ENCODE measurements at places on chromosomes 13 and 19. TPM values are rescaled to one million over a fixed set of nuclear protein-coding genes. Genes with fewer than 3 reads are reported as not detected.
A peak's percentile ranks its signal among the peaks of the same experiment; 100 is the strongest.

GRCh38 chr13:112759053-112759452 is 69.2 kb downstream of the ATP11A start:
- H3K4me3 ChIP-seq: no peak overlapping the region
- H3K27ac ChIP-seq: no peak overlapping the region
- DNase-seq: peak; percentile 27
- no peaks in the 10 kb centered on the region for H3K4me1 ChIP-seq

Gene SPTBN4
- total RNA-seq: 1.9 TPM

DNA sequence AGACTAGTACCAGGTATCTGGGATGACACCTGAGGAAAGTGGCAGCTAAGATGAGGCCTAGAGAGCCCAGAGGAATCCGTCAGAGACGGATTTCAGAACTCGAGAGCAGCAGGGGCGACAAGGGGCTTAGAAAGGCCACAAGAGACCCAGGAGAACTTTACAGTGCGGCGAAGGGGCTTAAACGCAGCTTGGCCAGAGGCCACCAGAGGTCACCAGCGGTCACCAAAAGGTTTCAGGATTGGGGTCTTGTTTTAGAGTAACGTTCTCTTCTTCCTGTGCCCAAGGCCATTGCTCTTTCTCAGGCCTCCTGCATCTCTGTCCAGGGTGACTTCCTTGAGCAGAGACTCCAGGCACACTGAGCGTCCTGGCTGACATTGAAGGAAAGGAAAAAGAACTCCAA is 2.2 kb downstream of the ZSCAN22 start:
- H3K27ac ChIP-seq: no peak overlapping the region
- peaks cover 24% of the 10 kb centered on the region for H3K4me1 ChIP-seq
- H3K4me3 ChIP-seq: no peak overlapping the region
- no peaks in the 10 kb centered on the region for H3K27me3 ChIP-seq

- peak; percentile 72 for DNase-seq
- H3K27ac ChIP-seq: peak overlapping the region; percentile 60
- no peaks in the 10 kb centered on the region for H3K4me1 ChIP-seq
- no peaks in the 10 kb centered on the region for H3K27me3 ChIP-seq
- H3K4me3 ChIP-seq: no peak overlapping the region
- H3K36me3 ChIP-seq: no peaks in the 10 kb centered on the region
Observed at GRCh38 chr13:41465241-41465847, 8.0 kb downstream of the RGCC start.

Gene TEX26
- not detected for total RNA-seq

Gene TNFSF13B
- total RNA-seq: 1.1 TPM

GRCh38 chr19:56477429-56478338 is 539 bp upstream of the ZNF667 start:
- H3K36me3 ChIP-seq: no peaks in the 10 kb centered on the region
- H3K27ac ChIP-seq: peak overlapping the region; percentile 83
- peak overlapping the region; percentile 87 for H3K4me3 ChIP-seq
- H3K4me1 ChIP-seq: no peaks in the 10 kb centered on the region
- no peaks in the 10 kb centered on the region for H3K27me3 ChIP-seq

- no peaks in the 10 kb centered on the region for H3K36me3 ChIP-seq
- H3K27me3 ChIP-seq: peaks cover 5% of the 10 kb centered on the region
- DNase-seq: no peak
- H3K4me3 ChIP-seq: no peak overlapping the region
- no peaks in the 10 kb centered on the region for H3K4me1 ChIP-seq
- no peak overlapping the region for H3K27ac ChIP-seq
Observed at GRCh38 chr19:17633700-17634099, 54.5 kb downstream of the UNC13A start.

GRCh38 chr19:16614941-16615340 is 13.1 kb downstream of the MED26 start:
- DNase-seq: no peak
- H3K4me3 ChIP-seq: no peak overlapping the region
- no peak overlapping the region for H3K27ac ChIP-seq
- peaks cover 65% of the 10 kb centered on the region for H3K4me1 ChIP-seq
- no peaks in the 10 kb centered on the region for H3K36me3 ChIP-seq
- no peaks in the 10 kb centered on the region for H3K27me3 ChIP-seq

DNA sequence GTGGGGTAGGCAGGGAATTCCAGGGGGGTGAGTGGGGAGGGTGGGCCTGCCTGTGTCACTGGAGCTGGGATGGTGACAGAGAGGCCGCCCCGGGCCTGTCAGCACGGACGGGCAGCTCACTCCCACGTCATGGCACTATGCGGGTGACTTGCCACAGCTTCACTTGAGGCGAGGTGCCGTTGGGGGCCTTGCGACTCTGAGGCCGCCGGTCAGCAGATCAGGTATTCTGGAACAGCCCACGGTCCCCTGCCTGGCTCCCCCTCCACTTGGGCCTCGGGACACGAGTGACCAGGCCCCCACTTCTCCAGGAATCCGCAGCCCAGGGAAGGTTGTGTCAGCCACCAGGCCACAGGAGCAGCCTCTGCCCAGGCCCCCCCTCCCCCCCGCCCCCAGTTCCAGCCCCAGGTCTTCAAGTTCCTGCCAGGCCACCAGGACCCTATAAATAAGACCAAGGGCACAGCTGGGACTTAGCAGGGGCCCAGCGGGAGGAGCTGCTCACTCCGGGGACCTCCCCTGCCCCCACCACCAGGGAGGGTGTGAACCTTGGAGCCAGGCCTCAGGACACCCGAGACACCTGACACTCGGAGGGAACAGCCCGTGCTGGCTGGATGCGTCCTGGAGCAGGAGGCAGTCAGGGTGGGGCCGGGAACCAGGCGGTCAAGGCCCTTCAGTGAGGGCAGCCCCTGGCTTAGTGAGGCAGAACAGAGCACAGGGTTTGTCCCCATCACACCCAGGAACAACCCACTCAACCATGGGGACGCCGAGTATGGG is 2.7 kb upstream of the MIDN start:
- no peaks in the 10 kb centered on the region for H3K27me3 ChIP-seq
- H3K4me3 ChIP-seq: peak overlapping the region; percentile 75

GRCh38 chr19:12969292-12969988 is at the start of gene DAND5:
TSS of gene DAND5 (plus strand) at chr19:12969576. CDS start at chr19:12969661, 85 bp downstream.
- no peak for DNase-seq
- H3K27ac ChIP-seq: no peak within 1 kb of the TSS
- H3K4me1 ChIP-seq: no peaks in the 10 kb centered on the region
- no peaks in the 10 kb centered on the region for H3K27me3 ChIP-seq
- no peak within 1 kb of the TSS for H3K4me3 ChIP-seq

GRCh38 chr19:18307271-18307681 is 15.6 kb downstream of the LSM4 start:
- DNase-seq: no peak
- H3K27me3 ChIP-seq: no peaks in the 10 kb centered on the region
- H3K4me3 ChIP-seq: no peak overlapping the region
- peaks cover 56% of the 10 kb centered on the region for H3K4me1 ChIP-seq

GRCh38 chr13:35629026-35629425 is 152.5 kb upstream of the MAB21L1 start:
- H3K27ac ChIP-seq: no peak overlapping the region
- no peaks in the 10 kb centered on the region for H3K4me1 ChIP-seq
- H3K4me3 ChIP-seq: no peak overlapping the region
- no peaks in the 10 kb centered on the region for H3K27me3 ChIP-seq
- DNase-seq: no peak

DNA sequence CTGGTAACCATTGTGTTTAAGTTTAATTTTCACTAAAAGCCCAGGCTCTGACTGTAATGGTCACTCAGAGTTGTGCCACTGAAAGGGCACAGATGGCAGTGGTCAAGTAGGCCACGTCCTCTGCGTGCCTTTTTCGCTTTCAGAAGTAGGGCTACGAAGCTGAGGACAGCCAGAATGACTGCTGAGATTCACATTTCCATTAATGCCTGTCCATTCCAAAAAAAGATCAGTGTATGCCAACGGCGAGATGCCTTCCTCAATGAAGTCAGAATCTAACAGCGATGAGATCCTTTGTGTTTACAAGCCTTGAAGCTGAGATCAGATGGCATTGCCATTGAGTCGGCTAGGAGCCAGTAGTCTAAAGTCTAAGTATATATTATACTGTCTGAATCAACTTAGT is 311.3 kb downstream of the FGF14 start:
- no peaks in the 10 kb centered on the region for H3K27me3 ChIP-seq
- no peaks in the 10 kb centered on the region for H3K4me1 ChIP-seq
- no peak overlapping the region for H3K4me3 ChIP-seq
- no peaks in the 10 kb centered on the region for H3K36me3 ChIP-seq
- H3K27ac ChIP-seq: peak overlapping the region; percentile 53

Gene ZNF382
- 1.3 TPM for total RNA-seq

GRCh38 chr13:27967203-27967735 is 1.8 kb downstream of the CDX2 start:
- DNase-seq: no peak
- H3K36me3 ChIP-seq: no peaks in the 10 kb centered on the region
- no peak overlapping the region for H3K27ac ChIP-seq
- peaks cover 55% of the 10 kb centered on the region for H3K27me3 ChIP-seq

GRCh38 chr13:84400706-84401105 is 518.4 kb upstream of the SLITRK1 start:
- no peak overlapping the region for H3K4me3 ChIP-seq
- no peaks in the 10 kb centered on the region for H3K4me1 ChIP-seq
- no peak overlapping the region for H3K27ac ChIP-seq
- no peak for DNase-seq

Gene ALG5
- total RNA-seq: 9.1 TPM

Gene SBK3
- total RNA-seq: 12.9 TPM

Data from psoas muscle (tissue), 8 donors.